ENCODE measurements at places on chromosomes 2 and 18. TPM values are rescaled to one million over a fixed set of nuclear protein-coding genes. Genes with fewer than 3 reads are reported as not detected.
A peak's percentile ranks its signal among the peaks of the same experiment; 100 is the strongest.

DNA sequence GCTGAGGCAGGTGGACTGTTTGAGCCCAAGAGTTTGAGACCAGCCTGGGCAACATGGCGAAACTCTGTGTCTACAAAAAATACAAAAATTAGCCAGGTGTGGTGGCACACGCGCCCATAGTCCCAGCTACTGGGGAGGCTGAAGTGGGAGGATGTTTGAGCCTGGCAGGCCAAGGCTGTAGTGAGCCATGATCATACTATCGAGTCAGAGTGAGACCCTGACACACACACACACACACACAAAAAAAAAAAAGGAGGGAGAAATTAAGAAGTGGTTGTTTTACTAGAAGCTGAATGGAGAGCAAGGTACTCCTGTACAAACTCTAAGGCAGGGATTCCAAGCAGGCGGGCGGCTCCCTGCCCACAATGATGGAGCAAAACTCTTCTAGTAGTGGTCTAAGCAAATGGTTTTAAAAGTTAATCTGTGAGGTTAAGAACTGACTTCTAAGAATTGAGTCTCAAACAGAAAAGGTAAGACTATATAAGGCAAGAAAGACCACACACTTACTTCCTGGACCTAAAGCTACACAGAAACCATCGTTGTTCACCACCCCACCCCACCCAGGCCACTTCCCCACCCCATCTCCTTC, 2.6 kb downstream of the ANKRD44 start:
- peak; percentile 10 for DNase-seq

GRCh38 chr2:191838526-191838925, 8.4 kb downstream of the CAVIN2 start:
- no peak for DNase-seq

DNA sequence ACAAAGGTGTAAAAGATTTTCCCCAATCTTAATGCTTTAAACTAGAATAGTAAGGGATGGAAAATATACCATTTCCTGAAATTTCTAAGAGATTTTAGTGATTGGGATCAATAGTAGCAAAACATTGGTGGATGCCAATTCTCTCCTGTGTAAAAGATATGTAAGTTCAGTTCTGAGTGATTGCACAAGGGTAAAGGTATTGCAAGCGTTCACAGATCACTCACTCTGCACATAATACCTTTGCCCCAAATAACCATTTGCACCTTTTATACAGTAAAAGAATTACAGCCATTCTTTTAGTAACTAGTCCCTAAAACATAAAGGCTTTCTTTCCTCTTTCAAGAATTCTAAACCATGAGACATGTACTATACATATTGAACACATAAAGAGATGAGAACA, 13.0 kb upstream of the ZCCHC2 start:
- no peak for DNase-seq

- no peak for DNase-seq
These were observed 61.8 kb downstream of the NXPH2 start for GRCh38 chr2:138718405-138718804.

The SCYGR2 gene
- total RNA-seq: not detected

DNA sequence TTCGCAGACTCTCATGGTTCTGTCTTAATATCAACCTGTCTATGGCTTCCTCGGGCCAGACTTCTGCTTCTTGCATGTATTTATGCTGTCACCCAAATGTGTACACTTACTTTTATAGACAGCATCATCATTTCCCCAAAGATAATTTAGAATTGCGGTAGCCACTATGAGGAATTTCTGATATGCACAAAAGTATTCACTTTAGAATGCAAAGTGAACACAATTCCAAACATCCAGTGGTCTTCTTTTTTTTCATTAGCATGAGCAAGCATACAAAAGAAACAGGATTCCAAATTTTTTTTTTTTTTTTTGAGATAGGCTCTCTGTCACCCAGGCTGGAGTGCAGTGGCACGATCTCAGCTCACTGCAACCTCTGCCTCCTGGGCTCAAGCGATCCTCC, 21.0 kb upstream of the MCFD2 start:
- DNase-seq: no peak

The ABHD3 gene
- 52.6 TPM for total RNA-seq

The GPR155 gene
- total RNA-seq: 0.64 TPM

- no peak for DNase-seq
These were observed 509.5 kb downstream of the EIPR1 start for GRCh38 chr2:2868085-2868484.

The ICOS gene
- total RNA-seq: not detected

DNA sequence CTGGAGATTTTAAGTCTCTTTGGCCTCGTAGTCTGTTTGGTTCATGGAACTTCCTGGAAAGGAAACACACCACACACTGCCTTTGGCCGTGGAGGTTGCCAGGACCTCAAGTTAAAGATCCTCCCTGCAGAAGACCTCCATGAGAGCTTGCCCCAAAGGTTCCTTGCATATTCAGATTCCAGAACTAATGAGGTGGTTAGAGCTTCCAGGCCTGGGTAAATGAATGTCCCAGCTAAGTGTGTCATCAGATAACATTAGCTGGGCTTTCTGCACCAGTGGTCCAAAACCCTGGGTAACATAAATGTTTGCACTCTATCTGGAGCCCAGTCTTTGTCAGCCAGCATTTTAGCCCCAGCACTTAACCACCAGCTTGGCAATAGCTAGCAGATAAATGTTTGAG, 122.1 kb upstream of the EML6 start:
- DNase-seq: peak; percentile 97

The NT5DC4 gene
- total RNA-seq: not detected

GRCh38 chr2:26540961-26541360, 63.0 kb upstream of the OTOF start:
- DNase-seq: no peak

DNA sequence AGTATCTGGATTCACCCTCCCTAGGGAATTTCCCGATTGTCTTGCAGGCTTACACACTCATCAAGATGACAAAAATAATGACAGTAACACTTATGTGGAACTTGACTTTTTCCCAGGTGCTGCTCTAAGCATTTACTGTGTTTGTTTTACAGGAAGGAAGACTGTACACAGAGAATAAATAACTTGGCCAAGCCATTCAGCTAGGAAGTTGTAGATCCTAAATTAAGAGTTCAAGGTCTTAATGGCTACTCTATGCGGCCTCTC, 549 bp upstream of the DPP4 start:
- DNase-seq: no peak

- DNase-seq: no peak
These were observed 554 bp downstream of the FEV start for GRCh38 chr2:218984239-218985020.

The IL37 gene
- total RNA-seq: not detected

- DNase-seq: no peak
These were observed 131.1 kb downstream of the ZBTB7C start for GRCh38 chr18:48278081-48278480.

GRCh38 chr2:170816504-170817092, at the start of gene GAD1:
GAD1 (plus strand) TSS chr2:170816887; CDS start chr2:170818592, 1,705 bp downstream.
- peak; percentile 74 for DNase-seq

The GPR45 gene
- total RNA-seq: 0.17 TPM

- DNase-seq: peak; percentile 67
These were observed 413.6 kb downstream of the THSD7B start for GRCh38 chr2:137178951-137179377.

The WDR43 gene
- 69.9 TPM for total RNA-seq

- no peak for DNase-seq
These were observed 6.7 kb downstream of the NAB1 start for GRCh38 chr2:190655570-190655969.

GRCh38 chr2:218019411-218020060, 16.7 kb upstream of the TNS1 start:
- no peak for DNase-seq

DNA sequence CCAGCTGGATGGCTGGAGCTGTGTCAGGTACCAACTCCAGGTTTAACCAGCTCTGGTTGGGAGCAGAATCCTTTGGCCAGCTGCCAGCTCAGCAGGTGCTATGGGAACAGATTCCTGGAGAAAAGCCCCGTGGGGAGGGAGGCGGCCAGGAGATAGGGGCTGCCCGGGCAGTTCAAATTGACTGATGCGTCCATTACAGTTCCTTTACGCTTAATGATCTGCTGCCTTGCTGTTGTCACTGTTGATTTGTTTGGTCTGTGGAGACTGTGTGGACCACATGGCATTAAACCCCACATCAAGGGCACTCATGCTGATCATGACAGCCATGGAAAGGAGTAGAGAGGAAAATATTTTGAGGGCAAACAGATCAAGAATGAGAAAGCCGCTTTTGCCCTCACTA, 200.0 kb downstream of the TSN start:
- DNase-seq: peak; percentile 78

GRCh38 chr2:130756874-130757668, 1.7 kb downstream of the AMER3 start:
- no peak for DNase-seq

- peak; percentile 52 for DNase-seq
These were observed 46.0 kb downstream of the LRRFIP1 start for GRCh38 chr2:237673130-237674001.

DNA sequence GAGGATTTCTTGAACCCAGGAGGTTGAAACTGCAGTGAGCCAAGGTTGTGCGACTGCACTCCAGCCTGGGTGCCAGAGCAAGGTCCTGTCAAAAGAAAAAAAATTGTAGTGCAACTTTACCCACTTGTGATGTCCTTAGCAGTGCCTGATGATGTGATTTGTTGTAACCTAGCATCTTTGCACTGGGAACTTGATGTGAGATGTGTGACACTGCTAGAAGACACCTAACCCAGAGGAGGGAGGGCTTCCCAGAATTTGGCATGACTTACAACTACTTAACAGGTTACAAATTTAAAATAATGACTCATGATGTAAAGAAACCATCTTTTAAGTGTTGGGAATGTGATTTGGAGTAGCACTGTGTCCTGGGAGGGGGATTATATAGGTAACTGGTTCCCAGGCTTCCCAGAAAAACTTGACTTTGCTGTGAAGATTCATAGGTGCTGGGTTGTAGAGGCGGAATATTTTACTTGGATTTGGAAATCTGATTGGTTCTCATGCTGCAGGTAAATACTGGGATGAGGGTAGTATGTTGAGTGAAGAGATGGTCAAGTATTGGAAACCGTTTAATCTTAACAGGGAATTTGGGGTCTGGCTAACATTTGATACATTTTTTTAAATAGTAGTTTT, 3.7 kb downstream of the EEF1B2 start:
- no peak for DNase-seq

The L3MBTL4 gene
- total RNA-seq: 0.12 TPM

GRCh38 chr2:108297436-108298141, 8.9 kb downstream of the SULT1C2 start:
- DNase-seq: no peak

The TUBB8B gene
- not detected for total RNA-seq

GRCh38 chr2:53033411-53033810, 734.2 kb upstream of the CHAC2 start:
- no peak for DNase-seq

GRCh38 chr2:12555012-12555645, 161.6 kb upstream of the TRIB2 start:
- DNase-seq: no peak

- DNase-seq: no peak
These were observed 199.1 kb upstream of the POU3F3 start for GRCh38 chr2:104654811-104655210.

DNA sequence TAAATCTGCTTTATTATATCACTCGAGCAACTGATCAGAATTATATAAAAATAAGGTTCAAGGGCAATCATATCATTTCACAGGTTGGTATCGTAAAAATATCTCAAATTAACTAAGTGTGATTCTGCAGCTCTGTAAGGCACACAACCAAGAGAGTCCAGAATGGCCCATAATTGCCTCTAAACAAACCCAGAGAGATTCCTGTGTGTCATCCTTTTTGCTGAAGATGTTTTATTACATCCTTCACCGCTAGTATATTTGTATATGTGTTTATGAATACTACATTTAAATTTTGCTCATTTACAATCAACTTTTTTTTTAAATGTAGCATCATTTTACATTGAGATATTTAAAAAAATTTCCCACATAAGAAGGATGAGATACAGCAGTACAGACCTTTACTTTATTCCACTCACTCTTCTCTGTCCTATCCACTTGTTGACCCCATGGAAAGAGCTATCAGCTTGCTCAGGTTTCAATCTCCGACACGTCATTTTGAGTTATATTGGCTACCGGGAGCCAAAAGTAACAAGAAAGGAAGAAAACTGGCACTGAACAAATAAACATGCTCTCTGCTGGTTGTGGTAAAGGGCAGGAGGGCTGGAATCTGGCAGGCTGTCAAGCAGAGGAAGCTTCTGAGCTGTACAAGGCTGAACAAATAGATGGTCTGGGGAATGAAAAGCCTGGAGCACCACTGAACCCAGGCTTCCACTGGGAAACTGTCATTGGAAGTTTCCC, 23.1 kb downstream of the PLA2R1 start:
- peak; percentile 72 for DNase-seq

The ADAM17 gene
- 16.6 TPM for total RNA-seq

The ABCB11 gene
- not detected for total RNA-seq

The LRP2 gene
- not detected for total RNA-seq

The UGT1A10 gene
- not detected for total RNA-seq

DNA sequence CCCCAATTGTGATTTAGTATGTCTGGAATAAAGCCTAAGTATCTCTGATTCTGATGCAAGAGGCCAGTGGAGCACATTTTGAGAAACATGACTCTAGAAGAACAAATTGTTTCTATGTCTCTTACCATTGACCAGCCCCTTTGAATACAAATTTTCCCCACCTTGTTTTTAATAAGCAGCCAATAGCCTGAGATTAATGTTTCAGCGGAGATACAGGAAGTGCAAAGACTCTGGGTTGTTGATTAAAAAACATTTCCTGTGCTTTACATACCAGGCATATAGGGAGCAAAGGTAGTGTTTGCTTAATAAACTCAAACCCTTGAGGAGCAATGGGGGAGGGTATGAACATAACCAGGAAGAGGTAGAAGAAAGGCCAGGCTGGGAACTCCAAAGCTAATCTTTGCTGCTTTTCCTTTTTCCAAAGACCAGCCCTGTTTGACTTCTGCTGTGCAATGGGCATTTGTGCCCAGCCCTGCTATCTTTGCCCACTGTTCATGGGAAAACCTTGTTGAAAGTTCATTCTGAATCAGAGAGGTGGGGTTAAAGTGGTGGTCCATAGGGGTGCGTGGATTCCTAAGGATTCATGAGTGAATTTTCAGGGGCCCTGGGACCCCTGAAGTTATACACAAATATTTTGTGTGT, 29.3 kb downstream of the UPP2 start:
- DNase-seq: peak; percentile 84
